ENCODE measurements at places on chromosomes 2 and 18.

DNA sequence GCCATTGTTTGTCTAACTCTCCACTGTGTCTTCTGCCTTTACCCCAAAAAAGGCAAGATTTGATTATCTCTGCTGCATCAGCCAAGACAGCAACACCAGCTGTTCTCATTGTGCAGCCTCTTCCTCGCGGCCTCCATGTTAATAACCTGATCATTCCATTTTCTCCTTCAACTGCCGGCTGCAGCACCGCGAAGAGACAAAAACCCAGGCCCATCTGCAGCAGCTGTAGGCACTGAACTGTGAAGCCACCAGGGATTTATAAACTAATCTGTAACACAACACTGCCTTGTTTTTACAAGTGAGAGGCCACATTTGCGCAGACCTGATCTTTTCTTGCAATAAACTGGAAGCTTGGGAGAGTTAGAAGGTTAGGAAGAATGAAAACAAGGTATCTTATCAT lies 147.8 kb downstream of the SATB2 start:
- DNase-seq: no peak

DNA sequence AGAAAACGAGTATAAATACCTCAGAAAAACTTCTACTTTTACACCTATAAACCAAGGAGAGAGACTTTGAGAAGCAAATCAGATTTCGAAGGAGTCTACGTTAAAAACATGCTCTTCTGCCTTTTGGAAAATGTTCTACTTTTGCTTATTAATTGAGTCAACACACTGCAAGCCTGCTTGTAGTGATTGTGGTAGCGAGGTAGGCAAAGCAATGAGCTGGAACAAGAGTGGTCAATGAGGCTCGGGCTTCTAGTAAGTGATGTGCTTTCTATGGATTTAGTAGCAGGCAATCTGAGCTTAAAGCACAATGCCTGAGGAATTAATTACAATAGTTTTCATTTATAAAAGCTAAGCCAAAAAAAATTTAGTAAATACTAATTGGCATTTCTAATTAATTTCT lies 103.4 kb upstream of the TFCP2L1 start:
- DNase-seq: no peak

- no peak for DNase-seq
These were observed 30.4 kb downstream of the TMEM178A start for GRCh38 chr2:39696101-39696553.

DNA sequence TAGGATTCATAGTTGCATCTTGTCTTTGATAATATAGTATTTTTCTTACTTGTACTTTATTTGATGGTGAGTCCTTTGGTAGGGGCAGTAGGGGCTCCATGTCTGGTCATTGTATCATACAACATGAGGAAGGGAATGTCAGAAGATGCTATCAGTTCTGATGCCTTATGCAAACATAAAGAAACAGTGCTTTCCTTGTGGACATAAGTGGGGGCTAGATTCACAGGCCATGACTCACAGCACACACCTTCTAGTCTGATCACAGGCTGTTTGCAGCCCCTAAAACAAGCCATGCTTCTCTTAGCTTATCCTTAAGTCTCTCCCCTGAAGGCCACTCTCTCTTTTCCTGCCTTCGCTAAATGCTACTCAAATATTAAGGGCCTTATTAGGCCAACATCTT lies 10.7 kb upstream of the SLC14A1 start:
- no peak for DNase-seq

GRCh38 chr2:10877651-10878111 lies 34.1 kb upstream of the KCNF1 start:
- no peak for DNase-seq

DNA sequence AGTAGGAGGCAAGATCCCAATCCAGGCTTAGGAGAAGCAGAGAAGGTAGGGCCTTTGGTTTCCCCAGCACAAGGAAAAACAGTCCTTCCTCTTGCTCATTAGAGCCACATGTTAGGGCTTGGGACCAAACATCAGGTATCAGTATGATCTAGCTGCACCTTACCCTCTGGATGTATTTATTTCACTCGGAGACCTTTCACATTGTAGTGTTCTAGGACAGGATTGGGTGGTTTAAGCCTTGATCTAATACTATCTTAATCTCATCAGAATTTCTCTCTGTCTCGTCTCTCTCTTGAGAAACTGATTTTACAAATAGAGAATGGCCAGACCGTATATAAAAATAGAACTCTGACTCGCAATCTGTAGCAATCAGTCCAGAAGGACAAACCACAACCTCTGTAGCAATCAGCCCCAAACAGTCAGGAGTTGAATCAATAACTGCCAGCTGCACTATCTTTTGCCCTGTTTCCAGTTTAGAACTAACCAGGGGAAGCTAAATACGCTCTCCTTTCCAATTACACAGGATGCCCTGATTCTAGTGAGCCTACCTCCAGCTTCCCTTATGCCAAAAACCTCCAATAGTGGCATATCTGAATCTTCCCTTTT lies 207.1 kb downstream of the TDRD15 start:
- DNase-seq: no peak

- no peak for DNase-seq
These were observed 869 bp downstream of the STARD7 start for GRCh38 chr2:96207774-96208142.

DNA sequence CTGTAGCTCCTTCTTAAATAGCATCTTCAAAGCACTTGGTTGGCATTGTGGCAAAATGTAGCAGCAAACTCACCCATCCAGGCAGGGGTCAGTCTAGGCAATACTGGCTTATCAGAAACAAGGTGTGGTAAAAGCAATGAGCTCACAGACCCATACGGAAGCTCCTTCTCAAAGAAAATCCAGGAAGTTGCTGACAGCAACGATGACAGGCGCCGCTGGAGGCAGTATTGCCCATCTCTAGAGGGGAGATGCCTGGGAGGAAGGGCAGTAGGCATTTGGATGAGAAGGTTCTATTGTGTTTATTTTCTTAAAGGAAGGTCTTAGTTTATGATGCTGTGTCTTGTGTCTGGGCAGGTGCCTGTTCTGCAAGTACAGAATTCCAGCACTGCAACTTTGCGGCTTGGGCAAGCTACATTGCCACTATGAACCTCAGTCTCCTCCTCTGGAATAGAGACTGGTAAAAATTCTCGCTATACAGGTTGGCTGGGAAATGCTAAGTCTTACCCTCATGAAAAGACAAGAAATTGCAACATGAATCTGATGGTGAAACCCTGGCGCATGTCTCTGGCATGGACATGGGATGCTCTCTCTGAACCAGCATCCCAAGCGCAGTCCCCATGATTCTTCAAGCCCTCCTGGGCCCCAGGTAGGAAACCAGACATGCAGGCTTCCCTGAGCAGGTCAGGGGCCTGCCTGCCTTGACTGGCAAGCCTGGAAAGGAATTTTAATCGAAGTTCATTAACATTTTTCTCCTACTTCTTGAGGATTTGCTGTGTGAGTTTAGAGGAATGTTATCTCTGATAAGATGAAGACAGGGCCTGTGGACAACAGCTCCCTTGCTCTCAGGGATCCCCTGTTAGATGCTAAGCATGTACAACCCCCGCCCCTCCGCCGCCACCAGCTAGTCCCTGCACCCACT lies 156.0 kb downstream of the TFCP2L1 start:
- no peak for DNase-seq

GRCh38 chr2:138742441-138743057 lies 37.6 kb downstream of the NXPH2 start:
- no peak for DNase-seq

DNA sequence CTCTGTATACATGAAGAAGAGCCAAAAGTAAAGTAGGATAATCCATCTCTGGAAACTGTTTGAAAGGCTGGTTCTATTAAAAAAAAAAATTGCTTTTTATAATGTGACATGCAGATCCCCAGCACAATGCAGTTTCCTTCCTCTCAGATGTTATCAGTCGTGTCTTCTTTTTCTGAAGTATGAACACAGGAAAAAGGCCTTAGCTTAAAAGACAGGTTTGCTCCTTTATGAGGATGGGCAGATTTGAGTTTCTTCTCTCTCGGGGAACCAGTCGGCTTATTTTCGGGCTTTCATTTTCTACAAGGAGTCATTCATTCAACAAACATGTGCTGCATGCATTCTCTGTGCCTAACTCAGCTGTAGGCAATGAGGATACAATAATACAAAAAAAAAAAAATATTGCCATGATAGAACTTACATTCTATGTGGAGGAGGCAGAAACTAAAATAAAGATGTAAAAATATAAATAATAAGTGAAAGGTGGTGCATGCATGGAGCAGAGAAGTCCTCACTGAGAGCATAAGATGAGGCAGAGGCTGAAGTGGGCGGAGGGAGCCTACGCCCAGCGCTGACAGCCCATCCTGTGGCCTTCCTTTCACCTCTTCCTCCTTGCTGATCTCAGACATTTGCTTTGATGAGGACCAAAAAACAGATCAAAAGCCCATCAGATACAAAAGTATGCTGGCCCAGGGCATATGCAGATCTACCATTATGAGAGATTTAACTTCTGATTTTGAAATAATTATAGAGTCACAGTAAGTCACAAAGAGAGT lies at the start of gene CD226:
CD226 (minus strand) TSS at position 513 of the 773 bp plus-strand sequence; CDS start at position 46, 467 bp downstream.
- no peak for DNase-seq

DNA sequence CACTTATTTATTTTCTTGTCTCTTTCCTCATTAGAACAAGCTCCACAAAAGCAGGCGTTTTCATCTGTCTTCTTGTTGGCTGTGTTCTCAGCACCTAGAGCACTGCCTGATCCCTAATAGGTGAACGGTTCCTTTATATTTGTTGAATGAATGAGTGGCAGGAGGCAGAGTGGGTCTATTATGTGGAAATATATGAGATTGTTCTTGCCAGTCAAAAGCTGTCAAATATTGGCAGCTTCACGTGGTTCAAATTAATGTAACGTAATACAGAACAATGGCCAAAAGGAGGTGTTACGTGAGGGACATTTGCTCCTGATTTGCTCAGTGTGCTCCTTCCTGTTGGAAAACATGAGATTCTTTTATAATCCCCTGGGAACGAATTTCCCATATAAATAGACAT lies 8.5 kb upstream of the ARHGAP25 start:
- no peak for DNase-seq

Data from stimulated activated CD4-positive, alpha-beta T cell treated with anti-CD3 and anti-CD28 coated beads, Interleukin-15, amount 100 ng/mL, for 1 hour (primary cell).